ENCODE measurements at places on chromosomes 3 and 15.
A peak's percentile ranks its signal among the peaks of the same experiment; 100 is the strongest.

- no peak for DNase-seq
These were observed 36.3 kb downstream of the BCHE start for GRCh38 chr3:165800970-165801369.

DNA sequence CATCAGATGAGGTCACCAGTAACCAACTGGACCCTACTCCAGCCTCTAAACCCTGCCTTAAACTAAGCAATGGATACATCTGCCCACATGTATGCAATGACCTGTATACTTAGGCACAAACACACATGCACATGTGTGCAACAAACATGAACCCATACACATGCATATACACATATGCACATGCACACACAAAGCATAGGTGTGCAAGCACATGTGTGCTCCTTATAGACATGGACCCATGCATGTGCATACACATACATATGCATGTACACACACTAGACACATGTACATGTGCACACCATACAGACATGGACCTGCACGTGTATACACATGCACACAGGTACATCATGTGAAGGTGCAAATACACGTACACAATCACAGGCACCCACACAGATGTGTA, 8.6 kb upstream of the TRH start:
- no peak for DNase-seq

- DNase-seq: no peak
These were observed 84.2 kb upstream of the GOLGA6L4 start for GRCh38 chr15:84151205-84151931.

- DNase-seq: no peak
These were observed 154.9 kb downstream of the GRM7 start for GRCh38 chr3:7015683-7016440.

GRCh38 chr3:7025581-7026300, 164.8 kb downstream of the GRM7 start:
- DNase-seq: no peak

GRCh38 chr3:84567796-84568195, 391.0 kb upstream of the CADM2 start:
- no peak for DNase-seq

GRCh38 chr15:67997996-67998395, 56.1 kb upstream of the PIAS1 start:
- no peak for DNase-seq

DNA sequence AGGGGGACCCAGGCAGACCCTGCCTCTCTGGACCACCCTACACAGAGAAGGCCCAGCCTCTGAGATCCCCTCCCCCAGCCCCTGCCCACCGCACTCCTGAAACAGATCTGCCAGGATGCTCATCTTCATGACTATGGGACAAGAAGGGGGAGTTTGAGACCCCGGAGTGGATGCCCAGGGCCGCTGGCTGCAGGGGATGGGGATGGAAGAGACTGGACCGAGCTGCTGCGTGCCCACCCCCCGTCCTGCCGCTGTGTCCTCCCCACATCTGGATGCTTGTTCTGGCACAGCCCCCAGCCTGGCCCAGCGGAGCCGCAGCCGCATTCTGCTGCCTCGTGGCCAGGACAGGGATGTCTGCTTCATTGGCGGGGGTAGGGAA, 30.3 kb upstream of the SEMA3F start:
- DNase-seq: no peak

DNA sequence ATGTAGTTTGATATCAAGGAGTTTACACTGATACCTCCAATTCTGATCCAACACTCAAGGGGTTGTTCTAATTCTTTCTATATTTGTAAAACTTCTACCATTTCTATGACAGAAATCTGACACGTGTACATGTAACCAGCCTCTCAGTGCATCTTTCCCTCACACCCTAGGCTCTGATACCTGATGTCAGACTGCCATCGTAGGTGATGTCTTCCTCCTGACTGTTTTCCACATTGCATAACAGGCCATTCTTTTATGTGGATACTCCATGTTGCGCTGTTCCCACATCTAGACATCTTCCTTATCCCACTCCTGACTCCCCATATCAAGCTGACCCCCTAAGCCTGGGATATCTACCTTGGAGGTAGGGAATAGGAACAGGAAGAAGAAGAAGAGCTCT, 159.1 kb downstream of the FNDC3B start:
- DNase-seq: no peak

- DNase-seq: no peak
These were observed 9.0 kb downstream of the PLCL2 start for GRCh38 chr3:16893618-16894200.

- DNase-seq: peak; percentile 54
These were observed 127.8 kb upstream of the P2RY1 start for GRCh38 chr3:152706991-152707713.

GRCh38 chr3:147945968-147946519, 536.9 kb downstream of the ZIC1 start:
- DNase-seq: peak; percentile 51

- DNase-seq: no peak
These were observed 16.8 kb downstream of the TNIK start for GRCh38 chr3:171443211-171443957.

DNA sequence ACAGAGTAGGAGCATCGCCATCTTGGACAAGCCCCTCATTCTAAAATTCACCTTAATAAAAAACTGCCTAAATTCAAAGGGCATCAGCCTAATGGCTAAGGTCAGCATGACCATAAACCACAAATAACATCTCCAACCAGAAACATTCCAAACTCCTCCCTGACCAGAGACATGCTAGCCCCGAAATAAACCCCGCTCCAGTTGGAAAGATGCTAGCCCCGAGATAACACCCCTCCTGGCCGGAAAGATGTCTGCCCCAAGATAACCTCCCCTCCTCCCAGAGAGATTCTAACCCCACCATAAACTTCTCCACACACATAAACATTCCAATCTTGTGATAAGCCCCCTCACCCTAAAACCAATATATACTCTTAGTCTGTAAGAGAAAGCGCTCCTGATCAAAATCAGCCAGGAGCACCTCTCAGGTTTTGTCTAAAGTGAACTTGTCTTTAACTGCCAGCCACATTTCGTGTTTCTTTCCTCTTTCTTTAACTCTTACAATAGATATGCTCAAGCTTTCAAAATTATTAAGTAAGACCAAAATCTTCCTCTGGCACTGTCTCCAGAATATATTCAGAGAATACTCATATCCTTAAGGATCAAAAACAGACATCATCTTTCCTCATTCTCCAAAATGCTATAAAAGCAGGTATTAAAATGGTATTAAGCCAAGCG, 104.1 kb downstream of the GSK3B start:
- no peak for DNase-seq

DNA sequence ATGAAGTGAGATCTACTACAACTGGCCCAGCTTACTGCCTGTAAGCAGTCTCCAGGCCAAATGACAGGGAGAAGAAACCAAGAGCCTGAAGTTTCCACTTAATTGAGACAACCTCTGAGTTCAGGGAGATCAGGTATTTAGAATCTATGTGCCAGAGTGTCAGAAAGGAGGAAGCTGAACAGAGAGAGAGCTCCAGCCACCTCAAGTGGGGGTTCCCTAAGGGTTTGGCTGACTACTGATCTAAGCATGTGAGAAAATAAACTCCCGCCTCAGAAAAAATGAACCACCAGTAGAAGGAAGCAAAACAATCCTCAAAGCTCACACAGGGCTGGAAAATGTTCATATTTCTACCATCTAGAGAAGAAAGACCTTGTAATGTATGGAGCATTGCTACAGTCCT, 25.0 kb downstream of the ADAM10 start:
- no peak for DNase-seq

All from NCI-H524 (cell line).